ENCODE measurements at places on chromosomes 6 and 20.
A peak's percentile ranks its signal among the peaks of the same experiment; 100 is the strongest.

DNA sequence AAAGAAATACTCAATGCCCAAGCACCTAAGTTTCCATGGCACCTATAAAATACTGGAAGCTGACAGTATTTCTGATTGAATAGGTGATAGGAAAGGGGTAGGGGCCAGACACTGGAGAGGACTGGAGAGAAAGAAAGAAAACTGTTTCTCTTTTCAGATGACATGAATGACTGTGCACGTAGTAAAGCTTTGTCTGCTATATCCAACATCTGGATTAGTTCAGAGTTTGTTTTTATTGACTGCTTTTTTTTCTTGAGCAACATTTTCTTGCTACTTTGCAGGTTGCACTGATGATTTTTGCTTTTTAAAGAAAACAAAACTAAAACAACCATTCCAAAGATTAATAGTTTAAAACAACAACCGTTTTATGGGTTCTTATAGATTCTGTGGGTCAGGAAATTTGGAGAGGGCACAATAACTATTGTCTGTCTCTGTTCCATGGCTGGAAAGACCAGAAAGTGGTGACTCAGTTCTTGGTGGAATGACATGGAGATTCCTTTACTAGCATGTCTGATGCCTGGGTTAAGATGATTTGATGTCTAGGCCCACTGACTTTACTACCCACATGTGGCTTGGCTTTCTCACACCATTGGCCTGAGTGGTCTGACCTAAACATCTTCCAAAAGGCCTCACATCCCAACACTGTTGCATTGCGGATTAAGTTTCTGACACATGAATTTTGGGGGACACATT lies 12.2 kb upstream of the LRP11 start:
- no peaks in the 10 kb centered on the region for H3K27me3 ChIP-seq
- peak; percentile 71 for DNase-seq
- H3K4me3 ChIP-seq = no peak overlapping the region
- peak overlapping the region; percentile 66 for H3K27ac ChIP-seq
- H3K4me1 ChIP-seq = peaks cover 11% of the 10 kb centered on the region

- DNase-seq = no peak
- H3K27me3 ChIP-seq = no peaks in the 10 kb centered on the region
- H3K4me1 ChIP-seq = no peaks in the 10 kb centered on the region
- peaks cover 33% of the 10 kb centered on the region for H3K36me3 ChIP-seq
- no peak overlapping the region for H3K4me3 ChIP-seq
- no peak overlapping the region for H3K27ac ChIP-seq
These were observed 50.1 kb downstream of the NUP153 start for GRCh38 chr6:17656644-17657043.

GRCh38 chr6:56899311-56899710 lies 55.6 kb upstream of the BEND6 start:
- no peaks in the 10 kb centered on the region for H3K27me3 ChIP-seq
- H3K4me1 ChIP-seq = peaks cover 34% of the 10 kb centered on the region
- H3K36me3 ChIP-seq = peaks cover 19% of the 10 kb centered on the region

DNA sequence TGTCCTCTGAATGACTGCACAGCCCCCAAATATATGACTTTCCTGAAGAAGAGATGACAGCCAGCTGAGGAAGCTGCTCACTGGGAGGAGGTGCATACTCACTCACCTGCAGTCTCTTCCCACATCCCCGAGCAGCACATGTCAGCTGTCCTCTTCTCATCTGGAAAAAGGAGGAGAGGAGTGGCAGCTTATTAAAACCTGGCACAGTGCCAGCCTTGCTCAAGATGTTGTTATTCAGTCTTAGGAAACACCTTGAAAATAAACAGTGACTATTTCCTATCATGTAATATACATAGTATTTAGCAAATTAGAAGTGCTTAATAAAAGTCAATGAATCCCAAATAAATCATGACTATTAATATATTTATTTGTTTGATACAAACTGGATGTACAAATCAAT lies 232.9 kb downstream of the EPM2A start:
- DNase-seq = peak; percentile 12
- no peak overlapping the region for H3K27ac ChIP-seq
- H3K36me3 ChIP-seq = no peaks in the 10 kb centered on the region
- H3K4me3 ChIP-seq = no peak overlapping the region
- H3K4me1 ChIP-seq = no peaks in the 10 kb centered on the region

DNA sequence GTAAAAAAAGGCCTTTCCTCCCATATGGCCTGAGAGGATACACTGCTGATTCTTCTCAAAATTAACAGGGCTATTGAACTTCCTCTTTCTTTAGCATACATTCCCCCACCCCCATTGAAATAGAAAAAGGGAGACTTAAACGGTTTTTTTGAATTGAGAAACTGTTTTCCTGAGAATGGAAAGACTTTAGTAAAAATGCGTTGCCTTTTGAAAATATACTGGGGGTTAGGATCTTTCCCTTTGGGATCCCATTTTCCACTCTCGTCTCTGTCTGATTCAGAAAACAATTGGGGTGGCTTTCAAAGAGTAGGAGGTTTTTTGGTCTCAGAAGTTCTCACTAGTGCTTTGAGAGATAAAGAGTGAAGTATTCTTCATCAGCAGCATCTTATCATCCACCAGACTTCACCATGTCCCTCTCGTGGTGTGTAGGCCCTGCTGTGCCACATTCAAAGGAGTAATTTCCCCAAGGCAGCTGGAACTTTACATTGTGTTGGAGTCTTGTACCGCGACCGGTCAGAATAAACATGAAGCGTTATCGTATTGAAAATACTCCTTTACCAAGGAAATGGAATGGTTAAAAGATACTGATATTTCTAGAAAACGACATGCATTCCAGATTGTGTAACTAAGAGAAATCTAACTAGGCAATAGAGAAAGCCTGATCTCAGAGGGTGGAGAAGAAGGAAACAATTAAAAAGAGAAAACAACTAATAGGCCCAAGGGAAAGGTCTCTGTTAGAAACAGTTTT lies 10.6 kb downstream of the MYB start:
- DNase-seq = no peak
- no peak overlapping the region for H3K27ac ChIP-seq
- H3K36me3 ChIP-seq = no peaks in the 10 kb centered on the region
- H3K4me1 ChIP-seq = no peaks in the 10 kb centered on the region
- no peak overlapping the region for H3K4me3 ChIP-seq

- no peak overlapping the region for H3K27ac ChIP-seq
- H3K4me1 ChIP-seq = peaks cover 14% of the 10 kb centered on the region
- no peak overlapping the region for H3K4me3 ChIP-seq
- H3K36me3 ChIP-seq = no peaks in the 10 kb centered on the region
- DNase-seq = peak; percentile 40
These were observed 35.0 kb upstream of the TENT5A start for GRCh38 chr6:81787313-81788068.

Data from GM23248 (cell line).